Heart left ventricle (tissue), 16 donors: ENCODE measurements at places on chromosomes 1 and 21.

GRCh38 chr1:209106237-209106741, 477.2 kb upstream of the CAMK1G start:
- no peak for DNase-seq

- DNase-seq: no peak
These were observed 67.5 kb upstream of the DUSP10 start for GRCh38 chr1:221809091-221810029.

DNA sequence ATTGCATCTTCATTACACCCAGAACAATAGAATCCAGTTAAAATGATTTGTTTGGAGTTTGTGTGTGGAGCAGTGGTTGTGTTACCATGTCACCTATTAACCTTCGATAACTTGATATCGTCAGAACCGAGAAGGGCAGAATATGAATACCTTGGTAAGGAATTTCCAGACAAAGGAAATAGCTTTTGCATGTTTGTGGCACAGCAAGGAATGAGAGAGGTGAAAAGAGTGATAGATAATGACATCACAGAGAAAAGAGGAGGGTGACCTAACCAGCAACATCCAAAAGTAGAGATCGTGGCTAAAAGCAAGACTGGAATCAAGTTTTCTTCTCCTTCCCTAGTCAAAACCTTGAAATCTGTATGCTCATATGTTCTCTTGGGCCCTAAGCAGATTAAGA, 244.6 kb upstream of the NEGR1 start:
- no peak for DNase-seq

DNA sequence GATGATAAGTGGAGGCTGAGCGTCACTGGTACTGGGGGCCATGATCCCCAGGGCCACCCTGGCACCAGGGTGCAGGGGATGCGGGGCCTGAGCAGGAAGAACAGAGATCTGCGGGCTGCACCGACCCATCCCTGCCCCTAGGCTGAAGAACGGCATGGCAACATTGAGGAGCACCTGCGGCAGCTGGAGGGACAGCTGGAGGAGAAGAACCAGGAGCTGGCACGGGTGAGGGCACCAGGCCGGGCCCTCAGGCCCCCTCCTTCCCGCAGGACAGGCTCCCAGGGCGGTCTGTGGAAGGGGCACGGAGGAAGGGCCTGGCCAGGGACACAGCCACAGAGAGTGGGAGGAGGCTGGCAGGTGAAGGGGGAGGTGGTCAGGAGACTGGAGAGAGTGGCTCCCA, 21.8 kb downstream of the PPFIA4 start:
- no peak for DNase-seq

- no peak for DNase-seq
These were observed 40.8 kb downstream of the CFAP74 start for GRCh38 chr1:1962752-1963151.

DNA sequence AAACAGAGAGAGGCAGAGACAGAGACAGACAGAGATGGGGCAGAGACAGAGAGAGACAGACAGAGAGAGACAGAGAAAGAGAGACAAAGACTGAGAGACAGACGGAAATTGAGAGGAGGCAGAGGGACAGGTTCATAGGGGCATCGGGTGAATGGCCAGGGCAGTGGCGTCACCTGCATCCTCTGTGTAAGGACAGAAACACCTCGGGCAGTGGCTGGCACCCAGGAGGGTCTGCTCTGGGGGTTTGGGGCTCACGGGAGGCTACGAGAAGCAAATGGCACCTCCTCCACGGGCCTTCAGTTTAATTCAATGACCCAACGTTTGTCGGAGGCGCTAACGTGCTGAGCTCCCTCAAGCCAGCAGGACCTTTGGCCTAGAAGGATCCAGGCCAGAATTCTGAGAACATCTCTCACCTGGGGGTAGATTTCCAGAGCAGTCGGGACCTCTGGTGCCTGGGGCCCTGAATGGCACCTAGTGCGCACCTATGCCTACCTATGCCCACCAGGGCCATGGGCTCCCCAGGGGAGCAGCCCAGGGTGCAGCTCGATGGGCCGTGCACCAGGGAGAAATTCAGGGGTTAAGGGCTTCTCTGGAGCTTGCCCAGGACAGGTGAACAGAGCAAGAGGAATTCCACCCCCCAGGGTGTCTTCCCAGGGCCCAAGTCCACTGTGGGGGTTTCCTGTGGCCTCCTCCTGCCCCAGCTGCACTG, 20.6 kb upstream of the PTTG1IP start:
- DNase-seq: no peak

DNA sequence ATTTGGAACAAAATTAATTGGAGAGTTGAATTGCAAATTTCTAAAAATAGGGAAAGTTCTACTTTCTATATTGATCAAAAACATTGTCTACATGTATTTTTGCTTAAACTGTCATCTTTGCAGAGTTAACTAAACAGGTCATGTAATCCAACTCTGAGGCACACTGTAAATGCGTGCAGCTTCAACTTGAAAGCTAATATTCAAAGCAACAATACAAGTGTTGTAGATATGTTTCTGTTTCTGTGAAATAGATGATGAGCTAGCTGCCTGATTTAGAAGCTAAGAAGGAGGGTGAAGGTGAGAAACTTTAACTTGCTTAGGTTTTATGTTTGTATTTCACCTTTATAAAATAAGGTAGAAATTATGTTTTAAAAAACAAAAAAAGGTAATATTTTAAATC, 77.2 kb downstream of the IVNS1ABP start:
- DNase-seq: no peak

DNA sequence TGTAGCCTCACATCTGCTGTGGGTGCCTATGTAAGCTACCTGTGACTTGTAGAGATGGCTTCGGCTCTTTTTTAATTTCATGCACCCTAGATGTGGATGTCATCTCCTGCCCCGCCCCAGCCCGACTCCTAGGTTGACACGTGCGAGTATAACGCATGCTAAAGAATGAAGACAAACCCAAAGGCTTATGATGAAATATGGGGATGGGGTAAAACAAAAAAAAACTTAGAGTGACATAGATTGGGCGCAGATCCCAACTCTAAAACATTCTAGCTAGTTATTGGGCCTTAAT, 613 bp upstream of the ERO1B start:
- DNase-seq: no peak

- DNase-seq: no peak
These were observed 162.4 kb downstream of the KIF26B start for GRCh38 chr1:245317217-245317616.

DNA sequence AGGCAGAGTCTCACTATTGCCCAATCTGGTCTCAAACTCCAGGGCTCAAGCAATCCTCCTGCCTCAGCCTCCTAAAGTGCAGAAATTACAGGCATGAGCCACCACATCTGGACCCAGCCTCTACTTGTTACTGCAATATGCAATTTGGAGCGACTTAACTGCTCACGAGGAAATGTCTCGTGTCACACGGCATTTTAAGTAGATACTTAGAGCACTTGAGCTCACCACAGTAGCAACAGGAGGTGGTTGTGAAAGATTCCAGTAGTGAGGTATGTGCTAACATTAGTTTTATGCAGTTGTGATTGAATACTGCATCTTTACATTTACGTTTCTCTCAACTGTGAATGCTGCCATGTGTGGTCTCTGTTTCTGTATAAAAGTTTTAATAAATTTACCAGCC, 5.8 kb upstream of the NDUFV3 start:
- DNase-seq: no peak

DNA sequence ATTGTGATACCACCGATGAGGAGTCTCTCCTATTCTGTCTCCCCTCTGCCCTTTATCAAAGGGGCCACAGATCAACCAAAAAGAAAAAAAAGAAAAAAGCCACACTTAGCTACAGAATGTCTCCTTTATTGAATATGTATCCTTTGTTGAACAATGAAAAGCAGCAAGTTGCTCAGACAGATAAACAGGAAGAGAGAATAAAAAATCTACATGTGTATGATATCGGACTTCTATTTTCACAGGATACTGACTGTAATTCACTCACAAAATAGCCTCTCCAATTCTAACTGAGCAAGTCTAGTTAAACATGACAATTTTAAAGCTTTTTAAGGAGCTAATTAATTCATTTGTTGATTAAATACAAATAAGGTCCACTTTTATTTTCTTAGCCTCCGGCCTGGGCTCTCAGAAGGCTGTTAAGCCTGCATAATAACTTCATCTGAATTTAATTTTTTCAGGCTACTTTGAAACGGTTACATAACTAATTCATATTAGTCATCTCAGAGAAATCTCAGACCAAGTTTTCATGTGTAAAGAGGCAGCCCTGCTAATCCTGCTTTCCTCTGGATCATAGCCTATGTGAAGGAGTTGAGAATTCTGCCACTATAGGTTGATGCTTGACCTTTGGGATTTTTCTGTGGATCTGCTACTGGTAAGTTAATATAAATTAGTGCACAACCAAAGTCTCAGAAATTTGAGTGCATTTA, 304.1 kb upstream of the NR5A2 start:
- no peak for DNase-seq
